ENCODE measurements at places on chromosomes 12 and 14.

- no peak for DNase-seq
Observed at GRCh38 chr12:117825827-117826226, 143.0 kb downstream of the KSR2 start.

- no peak for DNase-seq
Observed at GRCh38 chr12:102350070-102350469, 130.3 kb downstream of the IGF1 start.

DNA sequence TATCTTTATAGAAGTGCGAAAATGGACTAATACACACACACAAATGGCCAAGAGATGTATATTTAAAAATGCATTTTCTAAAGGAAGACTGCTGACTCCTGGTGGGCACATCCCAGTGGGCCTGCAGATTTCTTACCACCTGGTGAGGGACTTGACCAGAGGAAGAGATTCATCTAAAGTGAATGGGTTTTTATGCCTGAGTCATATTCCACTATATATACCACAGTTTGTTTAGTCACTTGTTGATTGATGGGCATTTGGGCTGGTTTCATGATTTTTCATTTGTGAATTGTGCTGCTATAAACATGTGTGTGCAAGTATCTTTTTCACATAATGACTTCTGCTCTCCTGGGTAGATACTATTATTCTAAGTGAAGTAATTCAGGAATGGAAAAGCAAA is 277.3 kb downstream of the SLC16A7 start:
- no peak for DNase-seq

DNA sequence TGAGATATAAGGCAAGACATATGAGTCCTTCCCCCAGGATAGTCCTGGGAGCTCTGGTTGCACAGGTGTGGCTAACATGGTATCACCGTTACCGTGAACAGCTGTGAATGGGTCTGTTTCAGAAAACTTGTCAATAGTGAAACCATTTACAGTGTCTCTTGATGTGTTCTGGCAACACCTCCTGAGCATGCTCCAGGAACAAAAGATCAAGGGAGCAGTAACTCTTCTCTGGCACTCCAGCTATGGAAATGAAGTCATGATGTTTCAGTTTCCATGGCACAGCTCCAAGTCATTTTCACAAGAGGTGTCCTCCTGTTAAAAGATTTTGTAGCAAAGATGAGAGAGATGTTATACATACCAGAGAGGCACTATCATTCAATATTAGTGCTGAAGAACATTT is 253.7 kb downstream of the SNAPC1 start:
- DNase-seq: no peak

DNA sequence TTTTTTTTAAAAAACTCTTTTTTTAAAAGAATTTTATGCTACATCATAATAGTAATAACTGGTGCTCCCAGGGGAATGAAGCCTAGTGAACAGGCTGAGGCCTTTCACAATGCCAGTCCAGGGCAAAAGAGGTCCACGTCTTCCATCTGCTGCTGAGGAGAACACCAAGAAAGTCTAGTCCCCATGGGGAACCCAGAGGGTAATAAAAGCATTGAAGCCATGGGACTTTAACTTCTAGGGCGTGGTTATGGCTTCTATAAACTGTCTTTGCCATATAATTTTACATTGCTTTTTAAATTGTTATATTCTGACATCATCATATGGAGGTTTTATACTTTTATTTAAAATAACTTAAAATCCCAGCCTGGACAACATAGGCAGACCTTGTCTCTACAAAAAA is 64.3 kb downstream of the SLC16A7 start:
- DNase-seq: no peak

GRCh38 chr14:54890788-54891187 is 11.8 kb downstream of the GCH1 start:
- DNase-seq: no peak

- DNase-seq: no peak
Observed at GRCh38 chr12:131117438-131118245, 163.9 kb downstream of the ADGRD1 start.

GRCh38 chr12:71440345-71440762 is 756 bp downstream of the LGR5 start:
- no peak for DNase-seq

GRCh38 chr12:28223858-28224257 is 33.6 kb downstream of the CCDC91 start:
- no peak for DNase-seq

DNA sequence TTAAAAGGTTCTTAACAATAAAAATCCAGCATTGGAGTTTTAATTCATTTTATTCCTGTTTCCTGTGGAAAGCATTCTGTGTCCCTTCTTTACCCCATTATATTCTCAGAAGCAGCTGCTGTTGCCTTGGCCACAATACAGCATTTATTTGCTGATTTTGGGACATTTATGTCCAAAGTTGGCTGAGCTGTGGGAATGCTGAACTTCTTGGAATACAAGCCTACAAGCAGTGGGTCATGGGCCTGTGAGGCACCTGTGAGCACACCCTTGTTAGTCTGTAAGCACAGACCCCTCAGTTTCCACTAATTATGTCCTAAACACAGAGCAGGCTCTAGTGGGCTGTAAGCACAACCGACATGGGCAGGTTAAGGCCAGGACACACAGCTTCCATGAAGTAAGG is 122.2 kb upstream of the IGF1 start:
- DNase-seq: no peak

DNA sequence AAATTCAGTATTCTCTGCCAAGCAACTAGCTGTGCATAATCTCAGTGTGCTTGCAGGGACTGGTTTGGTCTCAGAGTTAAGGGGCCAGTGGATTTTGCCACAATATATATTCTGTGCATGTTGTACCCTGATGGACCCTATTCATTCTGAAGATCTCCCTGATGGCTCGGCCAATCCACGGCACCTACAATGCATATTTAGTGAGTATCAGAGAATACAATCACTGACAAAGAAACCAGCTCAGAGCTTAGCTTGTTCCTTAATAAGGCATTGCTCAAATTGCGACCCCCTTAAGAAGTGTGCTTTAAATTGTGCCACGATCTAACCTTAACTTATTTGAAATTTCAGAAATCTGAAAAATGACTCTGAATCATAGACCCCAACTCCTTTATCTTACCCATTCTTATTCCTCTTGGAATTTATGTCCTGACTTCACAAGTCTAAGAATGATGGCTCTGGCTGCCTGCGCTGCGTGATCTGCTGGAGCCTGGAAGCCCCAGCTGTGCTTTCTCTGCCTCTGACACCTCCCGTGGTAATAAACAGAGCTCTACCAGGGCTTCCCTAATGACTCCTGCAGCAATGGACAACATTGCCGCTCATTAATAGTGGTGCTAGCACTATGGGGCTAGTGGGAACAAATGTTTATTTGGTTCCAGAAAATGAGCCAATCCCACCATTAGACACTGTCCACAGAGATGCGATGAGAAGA is 9.0 kb upstream of the DCAF4 start:
- DNase-seq: no peak

DNA sequence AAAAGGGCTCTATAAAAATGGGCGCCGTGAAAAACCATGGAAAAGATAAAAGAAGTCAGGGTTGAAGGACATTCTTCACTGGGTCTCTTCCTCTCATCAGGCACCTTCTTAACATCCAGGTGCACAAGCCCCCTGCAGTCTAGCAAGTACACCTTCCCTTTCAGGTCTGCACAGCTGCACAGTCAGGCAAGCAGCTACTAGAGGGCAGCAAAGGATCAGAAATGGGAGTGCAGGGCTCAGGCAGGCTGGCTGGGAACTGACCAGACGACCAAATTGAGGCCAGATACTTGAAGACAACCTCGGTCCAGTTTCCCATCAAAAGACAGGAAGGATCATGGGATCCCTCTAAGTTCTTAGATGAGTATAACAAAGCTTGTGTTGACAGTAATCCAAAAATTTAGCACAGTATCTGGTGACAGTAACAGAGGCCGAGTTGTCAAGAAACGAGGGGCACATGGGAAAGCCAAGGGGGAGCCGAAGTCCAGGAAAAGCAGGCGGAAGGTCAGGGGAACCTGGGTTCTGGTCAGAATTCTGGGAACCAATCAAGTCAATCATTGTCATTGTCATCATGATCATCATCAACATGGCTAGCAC is 10.1 kb upstream of the GRIP1 start:
- no peak for DNase-seq

- DNase-seq: no peak
Observed at GRCh38 chr12:12822886-12823285, 9.7 kb downstream of the DDX47 start.
